ENCODE measurements at places on chromosomes 2 and 18.

DNA sequence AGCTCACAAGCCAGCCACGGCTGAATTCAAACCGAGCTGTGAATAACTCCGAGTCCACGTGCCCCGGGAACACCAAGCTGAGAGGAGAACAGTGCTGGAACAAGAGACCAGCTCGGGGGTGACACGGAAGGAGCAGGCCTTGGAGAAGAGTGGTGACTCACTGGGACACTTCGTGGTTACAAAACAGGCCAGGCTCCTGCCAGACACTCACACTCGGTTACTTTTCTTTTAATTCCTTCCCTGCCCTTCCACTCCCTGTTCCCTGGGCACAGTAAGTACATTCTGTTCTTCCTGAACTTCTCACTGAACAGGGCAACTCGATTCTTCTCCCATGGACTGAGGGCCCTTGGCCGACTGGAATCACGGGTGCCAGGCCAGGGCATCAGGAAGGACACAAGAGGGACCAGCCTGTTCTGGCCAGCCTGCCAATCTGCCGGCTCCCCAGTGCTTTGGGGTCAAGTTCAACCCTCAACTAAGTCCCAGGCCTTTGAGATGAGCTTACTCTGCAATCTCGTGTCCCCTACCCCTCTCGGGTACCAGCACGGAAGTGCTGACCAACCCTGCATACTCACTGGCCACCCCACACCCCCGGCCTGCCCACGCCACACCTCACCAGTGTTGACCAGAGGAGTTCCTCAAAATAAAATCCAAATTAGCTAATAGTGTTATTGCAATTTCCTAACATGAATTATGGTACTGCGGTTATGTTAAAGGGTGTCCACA is 87.5 kb downstream of the TFCP2L1 start:
- DNase-seq = no peak

GRCh38 chr2:120368086-120368485 is 22.1 kb downstream of the INHBB start:
- DNase-seq = no peak

DNA sequence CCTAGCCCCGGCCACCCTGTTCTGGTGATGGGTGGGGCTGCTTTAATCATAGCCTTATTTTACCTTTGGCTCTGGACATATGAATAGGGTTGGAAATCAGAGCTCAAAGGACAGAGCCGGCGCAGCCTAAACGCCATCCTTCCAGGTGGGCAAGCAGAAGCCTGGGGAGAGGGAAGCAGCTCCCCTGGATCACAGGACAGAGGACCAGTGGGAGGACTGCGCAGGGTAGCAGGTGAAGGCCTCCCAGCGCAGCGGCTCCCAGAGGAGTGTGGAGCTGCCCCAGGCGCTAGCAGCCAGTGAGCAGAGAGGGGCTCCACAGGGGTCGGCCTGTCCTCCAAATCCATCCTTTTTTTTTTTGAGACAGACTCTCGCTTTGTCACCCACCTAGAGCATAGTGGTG is 16.4 kb upstream of the CYS1 start:
- DNase-seq = no peak

- no peak for DNase-seq
These were observed 216.6 kb upstream of the LYPD1 start for GRCh38 chr2:132886574-132886973.

- DNase-seq = no peak
These were observed 209.9 kb upstream of the RBBP8 start for GRCh38 chr18:22723221-22723620.

DNA sequence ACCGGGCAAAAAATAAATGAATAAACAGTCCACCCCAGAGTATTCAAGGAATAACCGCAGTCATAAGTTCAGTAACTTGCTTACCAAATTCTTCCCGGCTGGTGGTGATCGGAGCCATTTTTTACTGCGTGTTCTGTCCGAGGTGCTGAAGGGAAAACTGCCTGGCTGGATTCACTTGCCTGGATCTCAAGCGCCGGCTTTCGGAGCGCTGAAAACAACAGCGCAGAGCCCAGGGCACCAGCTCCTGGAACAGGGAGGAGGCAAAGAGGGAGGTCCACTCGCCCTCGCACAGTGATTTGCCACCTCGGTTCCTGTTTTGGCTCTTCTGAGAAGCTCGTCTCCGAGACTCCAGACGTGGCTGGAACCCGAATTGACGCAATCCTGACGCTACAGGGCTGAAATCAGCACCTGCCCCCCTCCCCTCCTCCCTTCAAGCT is at the start of gene SYT4:
Gene SYT4 (minus strand): TSS at position 327 of the 437 bp plus-strand sequence. CDS start 209 bp downstream, at position 118.
- no peak for DNase-seq

DNA sequence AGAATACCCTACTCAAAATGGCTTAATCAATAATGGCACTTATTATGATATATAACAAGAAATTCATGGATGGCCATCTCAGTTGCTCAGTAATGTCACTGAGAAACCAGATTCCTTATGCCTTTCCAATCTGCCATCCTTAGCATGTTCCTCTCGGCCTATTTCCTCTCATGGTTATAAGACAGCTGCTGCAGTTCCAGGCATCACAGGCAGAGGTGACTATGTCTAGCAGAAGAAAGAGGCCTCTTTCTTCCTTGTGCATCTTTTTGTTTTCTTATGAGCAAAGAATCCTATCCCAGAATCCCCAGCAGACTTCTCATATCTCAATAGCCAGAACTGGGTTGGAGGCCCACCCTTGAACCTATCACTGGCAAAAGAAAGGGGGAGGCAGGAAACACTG is 310.6 kb upstream of the SPRED2 start:
- no peak for DNase-seq

DNA sequence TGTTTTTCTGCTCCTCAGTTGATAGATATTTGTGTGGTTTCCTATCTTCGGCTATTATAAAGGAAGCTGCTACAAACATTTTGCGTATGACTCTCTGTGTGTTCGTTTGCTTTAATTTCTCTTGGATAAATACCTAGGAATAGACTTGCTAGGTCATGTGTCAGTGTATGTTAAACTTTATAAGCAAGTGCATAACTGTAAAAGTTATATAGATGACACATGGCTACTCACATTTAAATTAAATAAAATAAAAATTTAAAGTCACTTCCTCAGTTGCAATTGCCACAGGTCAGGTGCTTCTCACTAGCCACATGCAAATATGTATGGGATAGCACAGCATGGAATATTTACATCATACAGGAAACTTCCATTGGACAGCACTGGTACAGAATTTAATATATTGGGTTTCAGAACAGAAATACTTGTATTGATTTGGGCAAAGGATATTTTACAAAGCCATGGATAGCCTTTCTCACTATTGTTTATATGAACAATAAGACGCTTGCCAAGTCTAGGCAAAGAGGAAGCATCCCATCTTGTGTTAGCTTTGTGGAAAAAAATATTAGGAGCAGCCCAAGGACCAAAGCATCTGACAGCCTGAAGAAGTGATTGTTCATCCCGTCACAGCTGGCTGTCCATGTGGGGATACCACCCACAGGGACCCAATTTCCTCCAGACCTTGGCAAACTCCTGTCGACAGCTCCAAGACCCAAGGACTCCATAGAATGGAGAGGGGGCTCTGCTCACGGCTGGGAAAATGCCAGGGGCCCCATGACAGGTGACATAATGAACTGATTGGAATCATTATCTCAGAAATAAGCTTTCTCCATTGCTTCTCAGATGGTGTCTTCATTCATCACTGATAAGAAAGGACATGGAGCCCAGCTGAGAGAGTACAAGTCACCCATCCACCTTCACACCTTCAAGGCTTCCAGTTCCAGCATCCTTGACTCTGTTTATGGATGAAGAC is 196.7 kb downstream of the SH3BP4 start:
- no peak for DNase-seq

DNA sequence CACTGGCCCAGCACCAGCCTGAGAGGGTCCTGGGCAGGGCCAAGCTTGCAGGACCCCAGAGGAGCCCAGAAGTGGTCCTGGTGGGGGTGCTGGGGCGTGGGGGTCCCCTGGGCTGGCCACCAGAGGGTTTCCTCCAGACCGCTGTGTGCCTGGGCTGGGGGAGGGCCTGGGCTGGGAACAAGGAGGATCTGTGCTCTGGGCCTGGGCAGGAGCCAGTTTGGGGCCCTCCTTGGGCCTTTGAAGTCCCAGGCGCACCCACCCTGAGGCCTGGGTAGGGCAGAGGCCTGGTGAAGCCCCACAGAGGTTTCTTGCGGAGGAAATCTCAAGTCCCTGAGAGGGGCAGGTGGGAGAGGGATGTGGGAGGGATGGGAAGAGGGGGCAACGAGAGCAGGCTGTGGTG is 63.4 kb upstream of the GPC1 start:
- DNase-seq = no peak

DNA sequence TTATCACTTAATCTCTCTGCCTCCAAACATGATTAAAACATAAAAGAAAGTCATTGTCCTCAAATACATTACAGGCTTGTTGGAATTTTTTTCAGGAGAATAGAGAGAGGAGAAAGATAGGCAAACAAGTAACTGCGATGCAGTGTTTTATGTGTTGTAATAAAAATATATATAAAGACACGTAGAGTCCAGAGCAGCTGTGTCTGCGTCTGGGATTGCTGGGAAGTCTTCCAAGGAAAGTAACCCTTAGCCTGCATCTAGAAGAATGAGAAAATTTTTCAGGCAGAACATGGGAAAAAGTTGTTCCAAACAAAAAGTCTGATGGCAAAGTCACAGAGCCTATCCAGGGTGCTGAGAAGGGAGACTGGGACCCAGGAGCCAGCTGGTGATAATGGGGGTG is 91.8 kb upstream of the ST6GAL2 start:
- no peak for DNase-seq

- DNase-seq = no peak
These were observed 279.5 kb upstream of the RAB6C start for GRCh38 chr2:129699781-129700573.

DNA sequence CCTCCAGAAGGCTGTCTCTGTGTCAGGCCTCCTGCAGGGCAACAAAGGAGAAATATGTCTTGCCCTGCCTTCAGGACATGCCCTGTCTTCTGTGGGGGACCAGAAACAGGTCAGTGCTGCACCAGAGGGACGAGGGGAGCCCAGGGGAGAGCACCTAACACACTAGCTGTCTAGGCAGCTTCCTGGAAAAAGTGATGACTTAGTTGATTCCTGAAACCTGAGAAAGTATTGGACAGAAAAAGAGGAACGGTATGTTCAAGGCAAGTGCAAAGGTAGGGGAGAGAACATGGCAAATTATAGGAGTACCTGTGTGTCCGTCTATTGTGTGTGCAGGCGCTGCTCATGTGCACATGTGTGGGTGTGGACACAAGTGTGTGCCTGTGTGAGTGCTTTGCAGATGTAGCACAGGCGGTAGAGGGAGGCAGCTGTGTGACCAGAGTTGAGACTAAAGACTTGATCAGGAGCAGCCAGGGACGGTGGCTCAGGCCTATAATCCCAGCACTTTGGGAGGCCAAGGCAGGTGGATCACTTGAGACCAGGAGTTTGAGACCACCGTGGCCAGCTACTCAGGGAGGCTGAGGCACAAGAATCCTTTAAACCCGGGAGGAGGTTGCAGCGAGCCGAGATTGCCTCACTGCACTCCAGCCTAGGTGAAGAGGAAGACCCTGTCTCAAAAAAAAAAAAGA is 119.5 kb downstream of the GYPC start:
- no peak for DNase-seq

- no peak for DNase-seq
These were observed 59.6 kb upstream of the REL start for GRCh38 chr2:60821587-60822302.

- DNase-seq = no peak
These were observed 26.7 kb upstream of the ALPP start for GRCh38 chr2:232351686-232352510.

- DNase-seq = no peak
These were observed 13.3 kb downstream of the UBE2F start for GRCh38 chr2:237980087-237980486.

GRCh38 chr2:174208026-174208425 is 40.3 kb downstream of the OLA1 start:
- no peak for DNase-seq

GRCh38 chr2:46303233-46303632 is 6.0 kb downstream of the EPAS1 start:
- no peak for DNase-seq

- DNase-seq = no peak
These were observed 21.6 kb upstream of the SLC35G4 start for GRCh38 chr18:11587846-11588245.

- no peak for DNase-seq
These were observed 176.3 kb upstream of the GLI2 start for GRCh38 chr2:120559401-120559800.

- DNase-seq = no peak
These were observed 114.3 kb downstream of the MGAT5 start for GRCh38 chr2:134368009-134368817.

Data from central memory CD8-positive, alpha-beta T cell (primary cell).